NCI-H2171 treated with DMSO at 0.1 percent for 48 hours (cell line): ENCODE measurements at places on chromosomes 2 and 18.

GRCh38 chr2:162125138-162125537, 26.9 kb downstream of the GCG start:
- no peak for DNase-seq

- peak; percentile 72 for DNase-seq
These were observed 3.3 kb upstream of the ZBTB7C start for GRCh38 chr18:48412339-48412929.

- DNase-seq = peak; percentile 21
These were observed 676 bp downstream of the KLHL23 start for GRCh38 chr2:169734169-169734847.

DNA sequence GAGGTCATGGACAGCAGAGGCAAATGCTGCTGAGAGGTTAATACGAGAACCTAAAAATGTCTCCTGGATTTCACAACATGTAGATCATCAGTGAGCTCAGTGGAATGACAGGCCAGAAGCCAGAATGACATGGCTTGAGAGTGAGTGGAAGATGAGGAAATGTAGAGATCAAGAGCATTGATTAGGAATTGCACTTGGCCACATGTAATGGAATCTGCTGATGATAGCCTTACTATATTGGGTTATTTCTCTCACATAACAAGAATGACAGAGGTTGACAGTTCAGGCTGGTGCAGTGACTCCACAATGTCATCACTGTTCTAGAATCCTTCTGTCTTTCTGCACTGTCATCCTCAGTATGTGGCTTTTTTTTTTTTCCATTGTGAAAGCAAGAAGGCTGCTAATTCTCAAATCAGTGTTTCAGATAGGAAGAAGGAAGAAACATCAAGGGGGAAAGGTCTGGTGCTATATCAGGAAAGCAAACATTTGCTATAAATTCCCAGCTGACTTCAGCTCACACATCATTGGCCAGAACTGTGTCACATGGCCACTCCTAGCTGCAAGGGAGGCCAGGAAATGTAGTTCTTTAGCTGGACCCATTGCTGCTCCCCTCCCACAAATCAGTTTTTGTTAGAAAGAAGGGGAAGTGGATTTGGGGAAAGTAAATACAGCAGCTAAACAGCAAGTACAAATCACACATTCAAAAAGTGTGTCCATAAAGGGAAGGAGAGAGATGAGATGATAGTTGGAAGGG, 127.2 kb downstream of the FAM161A start:
- no peak for DNase-seq

GRCh38 chr2:191946471-191947182, 99.7 kb upstream of the CAVIN2 start:
- no peak for DNase-seq

GRCh38 chr18:46563317-46563716, 93.7 kb downstream of the LOXHD1 start:
- DNase-seq = peak; percentile 21

GRCh38 chr2:156170929-156171328, 161.6 kb downstream of the NR4A2 start:
- no peak for DNase-seq

DNA sequence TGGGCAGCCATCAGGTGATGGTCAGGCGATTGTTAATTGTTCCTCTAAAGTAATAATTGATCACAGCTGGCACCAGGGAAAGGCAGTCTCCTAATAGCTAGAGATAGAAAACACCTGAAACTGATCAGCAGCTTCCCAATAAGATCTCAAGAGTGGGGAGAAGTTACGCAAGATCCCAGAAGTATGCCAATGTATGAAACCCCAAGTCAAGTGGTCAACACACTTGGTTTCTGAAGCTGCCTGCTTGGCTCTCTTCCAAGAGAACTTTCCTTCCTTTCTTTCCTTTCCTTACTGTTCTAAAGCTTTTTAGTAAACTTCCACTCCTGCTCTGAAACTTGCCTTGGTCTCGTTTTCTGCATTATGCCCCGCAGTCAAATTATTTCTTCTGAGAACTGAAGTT, 201.6 kb upstream of the SKOR2 start:
- no peak for DNase-seq

- no peak for DNase-seq
These were observed 289.5 kb downstream of the PDE11A start for GRCh38 chr2:177783091-177783490.

DNA sequence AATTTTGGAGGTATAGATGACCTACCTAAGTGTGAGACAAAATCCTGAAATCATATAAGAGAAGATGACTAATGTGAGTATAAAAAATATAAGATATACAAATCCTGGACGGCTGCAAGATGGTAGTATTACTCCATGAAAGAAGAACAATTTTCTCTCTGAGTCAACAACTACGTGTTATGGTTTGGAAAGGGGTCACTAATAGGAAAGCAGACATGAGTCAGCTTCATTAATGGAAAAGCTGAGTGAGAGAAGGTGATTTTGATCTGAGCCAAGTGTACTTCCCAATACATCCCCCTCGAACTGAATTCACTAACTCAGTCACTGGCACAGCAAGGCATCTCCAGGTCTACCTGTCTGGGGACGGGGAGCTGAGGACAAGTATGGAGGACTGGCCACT, 20.1 kb upstream of the SELENOI start:
- no peak for DNase-seq

DNA sequence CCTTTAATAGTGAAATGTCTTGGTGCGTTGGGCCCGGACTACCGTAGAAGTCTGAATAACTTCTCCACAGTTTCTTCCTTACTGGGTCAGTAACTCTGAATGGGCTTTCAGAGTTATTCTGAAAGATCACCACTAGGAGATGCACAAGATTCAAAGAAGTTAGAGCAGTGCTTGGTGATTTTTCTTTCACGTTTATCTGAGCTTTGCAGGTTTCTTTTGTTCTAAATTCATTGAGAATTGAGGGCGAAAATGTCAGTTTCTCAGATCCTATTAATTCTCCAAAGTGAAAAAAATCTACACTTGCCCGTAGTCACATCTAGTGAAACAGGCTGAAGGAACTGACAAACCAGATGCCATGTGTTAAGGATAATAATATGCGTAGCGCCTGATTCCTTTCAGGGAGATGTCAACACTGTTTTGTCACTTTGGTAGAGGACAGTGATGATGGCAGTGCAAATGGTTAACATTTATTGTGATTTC, 70.1 kb downstream of the QPCT start:
- peak; percentile 60 for DNase-seq

DNA sequence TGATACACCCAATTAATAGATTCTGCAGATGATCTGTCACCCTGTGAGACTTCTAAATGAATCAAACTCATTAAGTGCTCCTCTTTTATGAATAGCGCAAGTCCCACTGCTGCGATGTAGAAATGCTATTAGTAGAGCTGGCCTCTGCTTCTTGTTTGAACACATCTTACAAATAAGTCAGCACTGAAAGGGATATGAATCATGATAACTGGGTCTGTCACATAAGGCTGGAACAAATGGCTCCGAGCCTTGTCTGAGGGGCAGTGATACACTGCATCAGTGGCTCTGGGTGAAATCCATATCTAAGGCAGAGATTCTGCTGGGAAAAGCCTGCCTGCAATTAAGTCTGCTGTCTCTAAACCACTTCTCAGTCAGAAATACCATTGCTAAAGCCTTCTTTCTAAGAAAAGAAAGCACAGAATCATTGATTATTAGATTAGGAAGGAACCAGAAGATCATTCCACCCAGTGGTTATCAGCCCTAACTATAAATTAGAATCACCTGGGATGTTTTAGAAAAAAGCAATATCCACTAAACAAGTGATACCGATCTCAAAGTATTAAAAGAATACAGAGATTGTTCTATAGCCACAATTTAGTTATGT, 75.2 kb downstream of the SLC5A7 start:
- DNase-seq = no peak

DNA sequence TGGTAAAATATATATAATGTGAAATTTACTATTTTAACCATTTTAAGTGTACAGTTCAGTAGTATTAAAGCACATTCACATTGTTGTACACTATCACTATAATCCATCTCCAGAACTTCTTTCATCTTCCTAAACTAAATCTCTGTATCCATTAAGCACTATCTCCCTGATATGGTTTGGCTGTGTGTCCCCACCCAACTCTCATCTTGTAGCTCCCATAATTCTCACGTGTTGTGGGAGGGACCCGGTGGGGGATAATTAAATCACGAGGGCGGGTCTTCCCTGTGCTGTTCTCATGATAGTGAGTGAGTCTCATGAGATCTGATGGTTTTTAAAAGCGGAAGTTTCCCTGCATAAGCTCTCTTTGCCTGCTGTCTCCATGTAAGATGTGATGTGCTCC, 178.9 kb upstream of the NABP1 start:
- no peak for DNase-seq
